Stimulated activated naive CD8-positive, alpha-beta T cell treated with anti-CD3 and anti-CD28 coated beads, Interleukin-15, amount 100 ng/mL, for 72 hours (primary cell): ENCODE measurements at places on chromosomes 12 and 14.
A peak's percentile ranks its signal among the peaks of the same experiment; 100 is the strongest.

DNA sequence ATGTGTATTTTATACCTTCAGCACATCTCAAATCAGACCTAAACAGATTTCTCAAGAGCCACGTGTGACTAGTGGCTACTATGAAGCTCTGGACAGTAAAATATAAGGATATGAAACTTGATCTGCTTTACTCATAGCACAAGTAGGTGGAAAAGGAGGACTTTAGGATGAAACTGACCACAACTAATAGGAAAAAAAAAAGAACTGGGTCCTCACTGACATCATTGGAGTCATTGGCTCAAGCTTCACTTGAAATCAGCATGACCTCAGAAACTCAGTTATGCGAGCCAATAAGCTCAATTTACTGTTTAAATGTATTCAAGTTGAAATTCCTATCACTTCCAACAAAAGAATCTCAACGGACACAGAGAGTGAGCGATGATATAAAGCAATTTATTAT, 34.1 kb upstream of the CIT start:
- no peak for DNase-seq

DNA sequence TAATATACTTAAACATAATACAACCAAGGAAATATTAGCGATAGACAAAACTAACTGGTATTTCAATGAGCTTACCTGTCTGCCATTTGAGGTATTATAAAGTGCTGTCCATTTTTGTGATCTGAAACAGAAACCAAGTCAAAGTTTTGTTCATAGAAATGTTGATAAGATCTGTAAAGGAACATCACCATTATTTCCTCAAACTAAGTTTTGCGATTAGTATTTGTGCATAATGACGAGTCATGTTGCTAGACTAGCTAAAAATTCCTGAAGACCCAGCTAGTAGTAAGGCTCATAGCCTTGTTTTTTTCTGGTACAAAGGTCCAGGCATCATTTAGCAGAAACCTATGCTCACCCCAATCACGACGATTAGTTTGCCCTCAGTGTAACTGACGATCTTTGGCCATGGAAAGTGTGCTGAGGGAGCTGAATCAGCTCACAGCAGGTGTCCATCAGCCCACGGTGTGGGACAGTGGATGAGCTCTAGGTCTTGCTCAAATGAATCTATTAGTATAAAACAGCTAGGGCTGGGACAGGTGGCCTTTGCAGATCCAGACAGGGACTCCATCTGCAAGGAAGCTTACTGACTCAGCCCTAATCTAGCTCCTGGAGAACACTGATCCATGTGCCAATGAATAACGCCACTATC, 28.7 kb downstream of the GIT2 start:
- DNase-seq = no peak

DNA sequence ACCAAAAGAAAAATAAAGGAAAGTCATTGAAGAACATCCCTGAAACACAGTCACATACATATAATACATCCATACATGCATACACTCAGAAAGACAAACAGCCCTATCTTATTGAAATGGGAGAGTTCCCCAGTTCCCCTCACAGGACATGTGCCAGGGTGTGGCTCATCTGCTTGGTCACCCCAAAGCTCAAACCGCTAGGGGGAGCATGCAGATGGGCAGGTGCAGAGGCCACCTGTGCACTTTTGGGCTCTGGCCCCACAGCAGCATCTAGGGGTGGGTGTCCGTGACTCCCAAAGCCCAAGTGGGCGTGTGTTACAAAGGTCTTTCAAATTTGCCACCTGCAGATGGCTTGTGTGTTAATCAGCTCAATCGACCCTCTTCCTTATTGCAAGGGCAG, 75.2 kb downstream of the CMAS start:
- DNase-seq = peak; percentile 29

DNA sequence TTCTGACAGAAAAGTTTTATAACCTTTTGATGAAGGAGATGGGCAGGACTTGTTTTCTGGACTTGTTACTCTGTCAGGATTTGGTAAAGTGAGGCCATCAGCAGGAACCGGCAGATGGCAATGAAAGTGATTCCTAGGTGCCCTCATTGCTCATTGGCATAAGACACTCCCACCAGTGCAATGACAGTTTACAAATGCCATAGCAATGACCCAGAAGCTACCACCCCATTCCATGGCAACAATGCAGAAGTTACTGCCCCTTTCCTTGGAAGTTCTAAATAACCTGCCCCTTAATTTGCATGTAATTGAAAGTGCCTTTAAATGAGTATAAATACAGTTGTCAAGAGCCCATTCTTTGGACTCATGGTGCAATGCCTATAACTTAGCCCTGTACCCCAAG, 222.6 kb downstream of the CEP128 start:
- DNase-seq = no peak

GRCh38 chr14:101876555-101876938, 87.8 kb upstream of the DYNC1H1 start:
- peak; percentile 66 for DNase-seq

DNA sequence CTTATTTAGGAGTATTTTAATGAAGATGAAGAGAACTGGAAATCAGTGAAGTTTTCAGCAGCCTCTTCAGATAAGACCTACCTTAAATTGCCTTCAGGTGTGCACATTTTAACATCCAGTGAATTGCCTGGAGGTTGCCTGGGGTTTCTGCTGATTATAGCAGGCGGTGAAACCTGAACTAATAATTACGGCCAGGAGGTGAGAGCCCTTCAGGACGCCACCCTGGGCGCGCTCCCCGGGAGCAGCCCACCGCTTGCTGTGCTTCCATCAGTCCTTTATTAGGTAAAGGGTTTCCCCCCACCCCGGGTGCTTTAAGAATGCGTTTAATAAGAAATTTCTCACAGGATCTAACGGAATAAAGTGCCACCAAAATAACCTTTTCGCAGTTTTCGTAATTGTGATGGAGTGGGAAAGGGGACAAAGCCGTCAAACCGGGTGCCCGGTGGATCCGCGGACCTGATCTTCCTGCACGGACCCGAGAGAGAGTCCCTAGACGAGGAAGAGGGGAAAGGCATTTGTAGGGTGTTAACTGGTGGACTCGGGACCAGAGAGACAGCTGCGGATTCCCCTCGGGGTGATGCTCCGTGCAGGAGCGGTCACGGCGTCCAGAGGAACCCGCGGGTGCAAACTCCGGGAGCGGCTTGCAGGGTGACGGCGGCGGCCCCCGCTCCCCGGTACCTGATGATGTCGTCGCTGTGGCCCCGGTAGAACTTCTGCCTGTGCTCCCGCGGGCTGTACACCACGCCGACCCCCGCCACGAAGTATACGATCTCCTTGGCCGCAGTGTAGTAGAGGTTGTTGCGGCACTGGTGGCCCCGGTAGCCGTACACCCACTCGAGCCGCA, 902 bp downstream of the EML5 start:
- DNase-seq = peak; percentile 22

GRCh38 chr12:109996483-109996853, 300 bp upstream of the GIT2 start:
- DNase-seq = no peak

GRCh38 chr14:102211240-102211639, 71.5 kb downstream of the WDR20 start:
- DNase-seq = no peak

DNA sequence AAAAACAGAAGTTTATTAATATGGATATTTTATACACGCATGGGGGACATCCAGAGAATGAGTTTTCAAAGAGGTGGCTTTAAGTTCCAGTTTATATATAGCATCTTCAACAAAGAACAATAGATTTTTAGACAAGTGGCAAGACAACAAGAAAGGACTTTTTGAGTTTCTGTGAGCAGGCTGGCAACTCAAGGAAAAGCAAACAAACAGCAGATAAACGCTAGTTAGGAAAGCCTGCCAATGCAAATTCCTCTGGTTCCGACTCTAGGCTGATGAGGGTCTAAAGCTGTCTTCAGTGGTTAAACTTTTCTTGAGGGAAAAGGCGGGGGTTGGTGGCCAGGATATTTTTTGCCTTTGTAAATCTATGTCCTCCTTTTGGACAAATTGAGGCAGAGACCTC, 78.4 kb upstream of the EEA1 start:
- no peak for DNase-seq

GRCh38 chr12:26281320-26281719, 85.9 kb downstream of the SSPN start:
- DNase-seq = no peak

DNA sequence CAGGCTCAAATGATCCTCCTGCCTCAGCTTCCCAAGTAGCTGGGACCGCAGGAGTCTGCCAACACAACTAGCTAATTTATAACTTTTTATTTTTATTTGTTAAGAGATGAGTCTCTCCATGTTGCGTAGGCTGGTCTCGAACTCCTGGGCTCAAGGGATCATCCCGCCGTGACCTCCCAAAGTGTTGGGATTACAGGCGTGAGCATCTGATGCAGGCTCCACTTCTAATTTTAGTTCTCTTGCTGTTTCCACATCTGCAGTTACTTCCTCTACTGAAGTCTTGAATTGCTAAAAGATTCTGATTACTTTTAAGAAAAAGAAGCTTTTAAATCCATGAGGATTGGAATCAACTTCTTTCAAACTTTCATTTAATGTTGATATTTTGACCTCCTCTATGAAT, 13.4 kb upstream of the SNX6 start:
- no peak for DNase-seq

GRCh38 chr14:50344116-50344775, 32.1 kb downstream of the DMAC2L start:
- peak; percentile 79 for DNase-seq

DNA sequence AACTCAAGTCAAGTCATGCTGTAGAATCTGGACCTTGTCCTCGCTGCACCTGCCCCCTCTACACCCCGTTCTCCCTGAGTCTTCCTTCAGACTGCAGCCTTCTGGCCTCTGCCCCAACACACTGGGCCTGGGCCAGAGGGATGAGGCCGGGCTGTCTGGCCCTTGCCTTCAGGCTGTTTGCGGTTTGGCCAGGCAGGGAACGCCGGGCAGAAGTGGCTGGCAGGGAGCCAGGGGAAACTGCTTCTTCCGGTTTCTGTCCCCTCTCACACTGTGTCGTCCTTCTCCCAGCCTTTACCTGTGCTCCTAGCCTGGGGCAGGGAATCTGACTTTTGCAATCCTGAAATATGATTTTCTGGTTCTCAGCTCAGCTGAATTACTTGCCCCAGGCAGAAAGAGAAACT, 13.5 kb downstream of the DGLUCY start:
- DNase-seq = no peak

GRCh38 chr12:101942250-101942605, 64.8 kb downstream of the DRAM1 start:
- DNase-seq = no peak

GRCh38 chr12:100331871-100332270, 25.0 kb upstream of the SLC17A8 start:
- no peak for DNase-seq

GRCh38 chr12:42237853-42238239, 202 bp downstream of the YAF2 start:
- no peak for DNase-seq

- no peak for DNase-seq
These were observed 22.6 kb downstream of the INSM2 start for GRCh38 chr14:35556548-35556947.

DNA sequence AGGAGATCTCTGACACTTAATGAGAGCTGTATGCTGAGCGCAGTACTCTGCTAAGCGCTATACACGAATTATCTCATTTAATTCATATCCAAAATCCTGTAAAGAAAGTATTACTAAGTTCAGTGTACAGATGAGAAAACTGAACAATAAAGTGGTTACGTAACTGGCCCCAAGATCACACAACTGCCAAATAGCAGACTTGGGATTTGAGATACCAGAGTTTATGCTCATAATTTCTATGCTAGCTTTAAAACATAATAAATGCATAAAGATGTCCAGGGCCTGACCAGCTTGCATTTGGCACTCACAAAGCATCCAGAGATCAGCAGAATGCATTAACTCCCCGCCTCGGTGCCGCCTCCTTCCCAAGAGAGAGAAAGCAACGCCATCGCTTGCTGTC, 83.2 kb upstream of the PWP1 start:
- no peak for DNase-seq

- no peak for DNase-seq
These were observed 7.9 kb upstream of the SLC10A1 start for GRCh38 chr14:69804902-69805301.

- no peak for DNase-seq
These were observed 53.2 kb downstream of the DACT1 start for GRCh38 chr14:58690801-58691516.

DNA sequence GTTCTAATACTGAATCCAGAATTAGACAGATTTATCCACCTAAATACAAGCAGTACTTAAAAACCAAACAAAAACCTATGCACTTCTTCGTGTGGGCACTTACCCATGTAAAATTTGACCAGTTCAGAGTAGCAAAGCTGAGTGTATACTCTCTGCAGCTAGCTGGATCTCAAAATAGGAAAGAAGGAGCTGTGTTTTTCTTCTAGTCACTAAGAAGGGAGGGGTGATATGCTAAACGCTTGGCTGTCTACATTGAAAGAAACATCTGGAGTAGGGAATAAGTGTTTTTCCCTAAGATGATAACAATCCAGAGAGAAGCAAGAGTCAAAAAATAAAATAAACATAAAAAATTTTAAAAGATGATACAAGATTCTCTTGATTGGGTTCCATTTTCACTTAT, 20.0 kb downstream of the RBMS2 start:
- DNase-seq = no peak

GRCh38 chr12:115341442-115341841, 657.5 kb upstream of the TBX3 start:
- no peak for DNase-seq

DNA sequence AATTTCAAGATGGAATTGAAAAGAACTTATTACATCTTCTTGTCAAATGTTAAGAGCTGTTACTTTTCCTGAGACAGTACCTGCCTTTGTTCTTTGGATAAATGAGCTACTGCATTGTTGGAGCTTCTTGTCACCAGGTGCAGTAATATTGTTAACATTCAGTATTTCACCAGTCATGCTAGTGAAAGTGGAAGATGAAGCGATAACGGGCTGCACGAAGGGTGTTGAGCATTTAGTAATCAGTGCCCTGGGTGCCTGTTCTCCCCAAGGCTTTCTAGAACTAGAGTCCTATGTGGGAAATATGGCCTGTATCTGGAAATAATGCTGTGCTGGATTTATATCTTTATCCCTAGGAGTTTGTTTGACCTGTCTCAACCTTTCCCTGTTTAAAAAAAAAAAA, 83.2 kb downstream of the PPP2R5C start:
- DNase-seq = no peak

GRCh38 chr12:97713270-97713669, 250.7 kb downstream of the RMST start:
- no peak for DNase-seq

DNA sequence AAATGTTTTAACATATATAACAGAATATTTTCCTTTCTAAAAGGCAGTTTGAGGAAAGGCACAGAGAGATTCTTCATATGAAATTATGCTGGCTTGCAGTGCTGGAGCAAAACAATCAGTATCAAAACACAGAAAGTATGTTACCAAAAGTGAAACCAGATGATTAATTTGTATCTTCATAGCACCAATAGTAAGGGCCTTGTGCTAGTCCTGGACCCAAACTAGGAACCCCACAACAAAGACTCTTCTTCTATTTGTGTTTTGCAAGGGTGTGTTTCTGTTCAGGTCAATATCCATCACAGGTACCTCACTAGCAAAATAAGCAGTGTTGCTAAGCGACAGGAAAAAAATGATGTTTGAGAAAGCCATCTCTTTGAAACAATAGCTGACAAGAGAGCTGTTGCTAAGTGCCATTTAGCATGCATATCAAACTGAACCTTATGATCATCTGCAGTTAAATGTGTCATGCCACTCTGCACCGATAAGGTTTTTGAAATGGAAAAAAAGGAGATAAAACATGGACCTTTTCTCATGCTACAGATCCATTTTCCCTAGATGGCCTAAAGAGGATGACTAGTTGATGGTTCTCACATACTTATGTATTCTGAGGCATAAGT, 196.2 kb upstream of the ALG10 start:
- DNase-seq = no peak

- DNase-seq = no peak
These were observed 116.3 kb downstream of the TSPAN8 start for GRCh38 chr12:71041476-71041875.
